Fibroblast of skin of abdomen (primary cell): ENCODE measurements at places on chromosomes 2 and 18.

GRCh38 chr2:235587202-235587601 is 93.4 kb downstream of the AGAP1 start:
- no peak for DNase-seq

GRCh38 chr18:74139888-74140287 is 7.7 kb downstream of the FBXO15 start:
- DNase-seq: peak; percentile 52

GRCh38 chr2:46297546-46298271 is 502 bp downstream of the EPAS1 start:
- no peak for DNase-seq

DNA sequence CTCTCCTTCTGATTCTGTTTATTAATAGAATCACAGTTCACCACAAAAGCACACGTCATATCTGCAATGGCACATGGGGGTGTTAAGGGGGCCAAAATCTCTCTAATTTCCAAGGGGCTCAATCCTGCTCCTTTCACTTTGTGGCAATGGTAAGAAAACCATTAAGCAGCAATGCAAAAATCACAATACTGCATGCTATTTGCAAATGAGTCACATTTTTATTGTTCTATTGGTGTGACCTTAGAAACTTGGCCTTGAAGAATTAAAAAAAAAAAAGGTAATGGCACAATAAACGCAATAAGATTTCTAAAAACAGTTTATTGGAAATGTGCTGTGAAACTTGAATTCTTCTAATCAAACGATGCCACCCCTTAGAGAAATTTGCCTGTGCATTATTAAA is 251.5 kb downstream of the ZNF521 start:
- no peak for DNase-seq

GRCh38 chr2:174333372-174334277 is 1.1 kb upstream of the SP9 start:
- DNase-seq: no peak
